Upper lobe of right lung (tissue), 1 donor: ENCODE measurements at places on chromosomes 5 and 9. TPM values are rescaled to one million over a fixed set of nuclear protein-coding genes. Genes with fewer than 3 reads are reported as not detected.

Gene HAVCR1
- not detected for total RNA-seq

Gene MCC
- 18.6 TPM for total RNA-seq

Gene IFNK
- total RNA-seq, result not detected

Gene FGF18
- total RNA-seq, result 4.2 TPM

Gene GABRB2
- 1.6 TPM for total RNA-seq

Gene PCDHGA6
- 3.9 TPM for total RNA-seq

Gene GRIA1
- total RNA-seq, result 21.9 TPM

Gene CYSRT1
- total RNA-seq, result 0.41 TPM

Gene FSTL4
- total RNA-seq, result 0.67 TPM

Gene HMMR
- total RNA-seq, result 1.6 TPM

Gene PANK3
- total RNA-seq, result 64.3 TPM

Gene SLC4A9
- 0.23 TPM for total RNA-seq

Gene GOLGA1
- total RNA-seq, result 17.9 TPM

Gene C5orf58
- not detected for total RNA-seq

Gene C9orf85
- 10.0 TPM for total RNA-seq

DNA sequence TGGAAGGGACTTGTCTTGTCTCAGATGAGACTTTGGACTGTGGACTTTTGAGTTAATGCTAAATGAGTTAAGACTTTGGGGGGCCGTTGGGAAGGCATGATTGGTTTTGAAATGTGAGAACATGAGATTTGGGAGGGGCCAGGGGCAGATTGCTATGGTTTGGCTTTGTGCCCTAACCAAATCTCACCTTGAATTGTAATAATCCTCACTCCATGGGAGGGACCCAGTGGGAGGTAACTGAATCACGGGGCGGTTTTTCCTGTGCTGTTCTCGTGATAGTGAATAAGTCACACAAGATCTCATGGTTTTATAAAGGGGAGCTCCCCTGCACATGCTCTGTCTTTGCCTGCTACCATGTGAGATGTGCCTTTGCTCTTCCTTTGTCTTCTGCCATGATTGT is 72.1 kb downstream of the RAI14 start:
- peaks cover 4% of the 10 kb centered on the region for H3K4me1 ChIP-seq
- DNase-seq, result no peak
- no peaks in the 10 kb centered on the region for H3K36me3 ChIP-seq
- no peak overlapping the region for H3K27ac ChIP-seq
- no peaks in the 10 kb centered on the region for H3K27me3 ChIP-seq
- no peak overlapping the region for H3K4me3 ChIP-seq

- peaks cover 13% of the 10 kb centered on the region for H3K36me3 ChIP-seq
- H3K27ac ChIP-seq, result no peak overlapping the region
- peaks cover 23% of the 10 kb centered on the region for H3K4me1 ChIP-seq
- no peaks in the 10 kb centered on the region for H3K27me3 ChIP-seq
These were observed 108.0 kb downstream of the DAPK1 start for GRCh38 chr9:87605676-87606075.

DNA sequence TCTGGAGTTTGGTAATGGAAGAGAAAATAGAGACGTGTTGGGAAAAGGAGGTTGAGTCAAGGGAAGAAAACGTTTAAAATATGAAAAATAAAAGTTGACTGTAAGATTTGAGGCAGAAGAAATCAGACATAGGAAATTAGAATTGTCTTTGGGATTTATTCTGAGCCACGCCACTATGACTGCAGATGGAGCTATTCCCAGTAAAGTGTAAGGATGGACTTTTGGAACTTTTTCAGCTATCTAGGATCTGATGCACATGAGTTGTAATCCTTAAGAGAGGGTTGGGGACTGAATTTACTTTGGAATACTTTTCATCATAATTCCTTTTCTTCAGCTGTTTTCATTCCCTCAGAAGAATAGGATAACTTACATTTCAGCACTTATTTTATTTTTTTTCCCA is 336.7 kb downstream of the FAM170A start:
- no peak overlapping the region for H3K27ac ChIP-seq
- H3K36me3 ChIP-seq, result no peaks in the 10 kb centered on the region

GRCh38 chr5:115472271-115473025 is 72.1 kb downstream of the FEM1C start:
- H3K4me3 ChIP-seq, result no peak overlapping the region
- H3K36me3 ChIP-seq, result no peaks in the 10 kb centered on the region
- no peak overlapping the region for H3K27ac ChIP-seq

GRCh38 chr9:87580941-87581438 is 83.3 kb downstream of the DAPK1 start:
- peak overlapping the region; percentile 70 for H3K27ac ChIP-seq
- no peaks in the 10 kb centered on the region for H3K27me3 ChIP-seq
- no peak for DNase-seq
- H3K4me1 ChIP-seq, result peaks cover 50% of the 10 kb centered on the region

GRCh38 chr9:136081113-136081825 is 13.8 kb downstream of the NACC2 start:
- peaks cover 40% of the 10 kb centered on the region for H3K4me1 ChIP-seq
- no peaks in the 10 kb centered on the region for H3K36me3 ChIP-seq
- H3K27me3 ChIP-seq, result no peaks in the 10 kb centered on the region
- H3K4me3 ChIP-seq, result no peak overlapping the region
- no peak for DNase-seq

GRCh38 chr5:163565931-163566608 is 60.7 kb downstream of the MAT2B start:
- no peaks in the 10 kb centered on the region for H3K36me3 ChIP-seq
- H3K27me3 ChIP-seq, result peaks cover 39% of the 10 kb centered on the region
- no peak overlapping the region for H3K27ac ChIP-seq
- DNase-seq, result peak; percentile 66
- peak overlapping the region; percentile 35 for H3K4me3 ChIP-seq
- peaks cover 14% of the 10 kb centered on the region for H3K4me1 ChIP-seq

- H3K27me3 ChIP-seq, result peaks cover 16% of the 10 kb centered on the region
- no peak overlapping the region for H3K27ac ChIP-seq
- no peaks in the 10 kb centered on the region for H3K36me3 ChIP-seq
- DNase-seq, result no peak
- peaks cover 6% of the 10 kb centered on the region for H3K4me1 ChIP-seq
These were observed 3.4 kb downstream of the CCNI2 start for GRCh38 chr5:132750471-132751230.

DNA sequence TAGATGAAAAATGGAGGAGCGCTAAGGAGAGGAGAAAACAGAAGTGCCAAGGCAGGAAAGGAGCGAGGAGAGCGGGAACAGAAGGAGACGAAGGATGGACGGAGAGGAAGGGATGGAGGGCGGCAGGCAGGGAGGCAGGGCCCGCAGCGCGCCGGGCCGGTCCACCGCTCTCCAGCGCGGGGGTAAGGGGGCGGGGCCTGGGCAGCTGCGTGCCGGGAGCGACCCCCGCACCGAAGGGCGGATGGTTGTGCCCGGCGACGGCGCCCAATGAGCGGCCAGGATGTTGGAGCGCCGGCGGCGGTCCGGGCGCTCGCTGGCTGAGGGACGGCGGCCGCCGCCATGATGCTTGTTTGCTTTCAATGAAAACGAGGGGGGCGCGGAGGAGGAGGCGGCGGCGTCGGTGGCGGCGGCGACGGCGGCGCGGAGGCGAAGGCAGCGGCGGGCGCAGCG is at the start of gene CNOT6:
TSS of gene CNOT6 (plus strand) at position 320 of the 450 bp plus-strand sequence. CDS start 34,898 bp downstream, outside the sequence.
- peak within 1 kb of the TSS; percentile 96 for H3K4me3 ChIP-seq
- peak within 1 kb of the TSS; percentile 92 for H3K27ac ChIP-seq
- H3K27me3 ChIP-seq, result no peaks in the 10 kb centered on the region
- peaks cover 14% of the 10 kb centered on the region for H3K4me1 ChIP-seq
- H3K36me3 ChIP-seq, result no peaks in the 10 kb centered on the region
- DNase-seq, result peak; percentile 97

- no peaks in the 10 kb centered on the region for H3K36me3 ChIP-seq
- H3K4me3 ChIP-seq, result peak overlapping the region; percentile 95
- DNase-seq, result no peak
- peaks cover 30% of the 10 kb centered on the region for H3K4me1 ChIP-seq
These were observed 1.4 kb upstream of the JAK2 start for GRCh38 chr9:4983601-4984165.

GRCh38 chr5:149210968-149211490 is 60.6 kb upstream of the AFAP1L1 start:
- peak overlapping the region; percentile 9 for H3K27ac ChIP-seq
- H3K4me3 ChIP-seq, result no peak overlapping the region
- H3K4me1 ChIP-seq, result peaks cover 3% of the 10 kb centered on the region
- no peak for DNase-seq

GRCh38 chr5:107203243-107203642 is 467.5 kb downstream of the EFNA5 start:
- H3K27ac ChIP-seq, result no peak overlapping the region
- H3K4me1 ChIP-seq, result no peaks in the 10 kb centered on the region
- no peak overlapping the region for H3K4me3 ChIP-seq
- no peak for DNase-seq
- no peaks in the 10 kb centered on the region for H3K27me3 ChIP-seq
- H3K36me3 ChIP-seq, result no peaks in the 10 kb centered on the region

DNA sequence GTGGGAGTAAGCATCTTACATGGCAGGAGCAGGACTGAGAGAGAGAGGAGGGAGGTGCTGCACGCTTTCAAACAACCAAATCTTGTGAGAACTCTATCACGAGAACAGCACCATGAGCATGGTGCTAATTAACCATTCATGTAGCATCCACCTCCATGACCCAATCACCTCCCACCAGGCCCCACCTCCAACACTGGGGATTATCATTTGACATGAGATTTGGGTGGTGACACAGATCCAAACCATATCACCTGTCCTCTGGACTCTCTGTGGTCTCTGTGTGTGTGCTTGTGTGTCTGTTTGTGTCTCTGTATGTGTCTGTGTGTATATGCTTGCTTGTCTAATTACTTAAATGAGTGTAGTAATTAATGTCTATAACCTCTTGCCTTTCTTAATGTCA is 31.1 kb downstream of the SEC61B start:
- H3K27me3 ChIP-seq, result no peaks in the 10 kb centered on the region
- no peaks in the 10 kb centered on the region for H3K36me3 ChIP-seq
- H3K4me1 ChIP-seq, result no peaks in the 10 kb centered on the region
- H3K27ac ChIP-seq, result no peak overlapping the region
- no peak overlapping the region for H3K4me3 ChIP-seq

DNA sequence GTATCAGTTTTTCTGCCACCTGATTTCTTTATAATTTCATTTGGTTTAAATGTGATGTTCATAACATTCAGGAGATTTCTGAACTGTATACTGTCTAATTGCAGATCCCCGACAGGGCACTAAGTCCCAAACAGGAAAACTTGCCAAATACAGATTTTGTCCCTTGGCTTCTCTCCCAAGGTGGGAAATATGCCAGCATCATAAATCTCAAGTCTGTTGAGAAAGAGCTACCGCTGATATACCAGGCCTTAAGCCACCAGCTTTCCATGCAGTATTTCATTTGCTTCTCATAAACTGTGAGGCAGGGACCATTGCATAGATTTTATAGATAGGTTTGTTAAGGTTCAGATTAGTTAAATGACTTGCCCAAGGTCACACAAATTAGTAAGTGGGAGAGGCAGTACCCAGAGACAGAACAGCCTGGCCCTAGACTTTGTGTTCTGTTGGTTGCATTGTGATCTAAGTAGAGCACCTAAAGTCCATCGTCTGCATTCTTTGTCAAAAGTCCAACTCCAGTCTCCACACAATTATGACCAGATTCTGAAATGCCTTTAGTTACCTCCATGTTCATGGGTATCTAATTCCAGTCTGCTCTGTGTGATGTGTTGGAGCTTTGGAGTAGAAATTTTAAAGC is 16.2 kb downstream of the GPR21 start:
- H3K27ac ChIP-seq, result peak overlapping the region; percentile 24
- peaks cover under 1% of the 10 kb centered on the region for H3K36me3 ChIP-seq
- H3K4me1 ChIP-seq, result peaks cover 23% of the 10 kb centered on the region
- H3K4me3 ChIP-seq, result no peak overlapping the region

GRCh38 chr9:136078498-136079011 is 16.5 kb downstream of the NACC2 start:
- H3K36me3 ChIP-seq, result no peaks in the 10 kb centered on the region
- no peak overlapping the region for H3K4me3 ChIP-seq
- H3K27ac ChIP-seq, result no peak overlapping the region
- no peak for DNase-seq

- H3K27me3 ChIP-seq, result no peaks in the 10 kb centered on the region
- no peak for DNase-seq
- H3K27ac ChIP-seq, result no peak overlapping the region
- H3K36me3 ChIP-seq, result no peaks in the 10 kb centered on the region
These were observed 1401.4 kb downstream of the EFNA5 start for GRCh38 chr5:106269252-106269843.

- H3K4me1 ChIP-seq, result peaks cover 38% of the 10 kb centered on the region
- no peak overlapping the region for H3K4me3 ChIP-seq
- H3K27ac ChIP-seq, result no peak overlapping the region
- no peaks in the 10 kb centered on the region for H3K27me3 ChIP-seq
- no peak for DNase-seq
- H3K36me3 ChIP-seq, result no peaks in the 10 kb centered on the region
These were observed 1.5 kb downstream of the LRRTM2 start for GRCh38 chr5:138873466-138874221.

DNA sequence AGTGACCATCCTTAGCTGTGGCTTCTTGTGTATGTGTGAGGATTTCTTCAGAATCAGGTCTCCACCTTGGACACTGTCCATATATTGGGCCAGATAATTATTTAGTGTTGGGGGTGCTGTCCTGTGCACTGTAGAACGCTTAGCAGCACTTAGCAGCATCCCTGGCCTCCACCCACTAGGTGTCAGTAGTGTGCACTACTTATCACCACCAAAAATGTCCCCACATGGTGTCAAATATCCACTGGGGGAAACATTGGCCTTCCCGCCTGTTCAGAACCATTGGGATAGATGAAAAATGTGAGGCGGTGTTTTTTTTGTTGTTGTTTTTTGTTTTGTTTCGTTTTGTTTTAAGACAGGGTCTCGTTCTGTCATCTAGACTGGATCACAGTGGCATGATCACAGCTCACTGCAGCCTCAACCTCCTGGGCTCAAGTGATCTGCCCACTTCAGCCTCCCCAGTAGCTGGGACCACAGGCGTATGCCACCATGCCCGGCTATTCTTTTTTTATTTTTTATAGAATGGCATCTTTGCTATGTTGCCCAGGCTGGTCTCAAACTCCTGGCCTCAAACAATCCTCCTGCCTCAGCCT is 67.7 kb downstream of the TENT4A start:
- H3K27ac ChIP-seq, result no peak overlapping the region
- no peaks in the 10 kb centered on the region for H3K36me3 ChIP-seq
- H3K27me3 ChIP-seq, result no peaks in the 10 kb centered on the region
- no peaks in the 10 kb centered on the region for H3K4me1 ChIP-seq
- no peak for DNase-seq

- no peak overlapping the region for H3K27ac ChIP-seq
- H3K4me1 ChIP-seq, result no peaks in the 10 kb centered on the region
- no peaks in the 10 kb centered on the region for H3K36me3 ChIP-seq
- no peak overlapping the region for H3K4me3 ChIP-seq
- H3K27me3 ChIP-seq, result no peaks in the 10 kb centered on the region
These were observed 411.2 kb upstream of the SLC30A5 start for GRCh38 chr5:68682400-68683160.

GRCh38 chr9:31582561-31582960 is 801.9 kb upstream of the ACO1 start:
- no peak for DNase-seq
- H3K27ac ChIP-seq, result no peak overlapping the region
- no peaks in the 10 kb centered on the region for H3K27me3 ChIP-seq
- H3K4me1 ChIP-seq, result no peaks in the 10 kb centered on the region
- H3K36me3 ChIP-seq, result no peaks in the 10 kb centered on the region
- H3K4me3 ChIP-seq, result no peak overlapping the region

DNA sequence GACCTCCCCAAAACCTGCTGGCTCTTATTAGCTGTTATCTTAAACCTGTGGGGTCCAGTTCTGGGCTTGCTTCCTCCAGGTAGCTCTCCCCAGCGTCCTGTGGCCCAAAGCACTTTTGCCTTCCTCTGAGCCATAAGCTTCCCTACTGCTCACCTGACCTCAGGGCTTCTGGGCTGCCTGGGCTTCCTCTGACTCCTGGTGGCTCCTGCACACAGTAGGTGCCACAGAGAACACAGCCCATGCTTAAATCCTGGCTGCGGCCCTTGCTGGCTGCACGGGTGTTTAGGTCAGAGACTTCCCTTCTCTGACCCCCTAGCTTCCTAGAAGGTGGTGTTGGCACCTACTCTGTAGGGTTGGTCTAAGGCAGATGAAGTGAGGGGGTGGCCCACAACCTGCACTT is 2.5 kb downstream of the RALGDS start:
- no peaks in the 10 kb centered on the region for H3K36me3 ChIP-seq
- peak overlapping the region; percentile 60 for H3K27ac ChIP-seq
- peak overlapping the region; percentile 78 for H3K4me3 ChIP-seq
- H3K4me1 ChIP-seq, result peaks cover 78% of the 10 kb centered on the region
